ENCODE measurements at places on chromosomes 2 and 18.

DNA sequence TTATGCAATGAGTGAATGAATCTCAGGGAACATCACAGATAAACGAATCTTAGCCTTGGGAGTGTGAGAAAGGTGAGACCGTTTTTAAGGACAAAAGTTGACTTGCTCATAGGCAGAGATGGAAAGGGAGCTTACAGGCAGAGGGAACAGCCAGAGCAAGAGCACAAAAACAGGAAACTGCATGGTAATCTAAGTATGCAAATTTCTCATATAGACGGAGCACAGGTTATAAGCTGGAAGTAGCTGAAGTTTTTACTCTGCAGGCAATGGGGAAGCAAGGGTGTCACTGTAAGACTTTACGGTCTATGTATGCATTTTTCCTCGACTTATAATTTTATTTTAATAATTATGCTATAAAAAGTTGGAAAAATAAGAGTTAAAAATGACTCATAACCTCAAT lies 44.8 kb upstream of the STRN start:
- DNase-seq = no peak

- DNase-seq = no peak
These were observed 24.2 kb downstream of the TET3 start for GRCh38 chr2:74008761-74009395.

- no peak for DNase-seq
These were observed 124.5 kb downstream of the WDR7 start for GRCh38 chr18:56775701-56776100.

GRCh38 chr2:39870871-39871270 lies 91.8 kb upstream of the THUMPD2 start:
- DNase-seq = no peak

GRCh38 chr2:51011693-51012092 lies 20.2 kb downstream of the NRXN1 start:
- no peak for DNase-seq

DNA sequence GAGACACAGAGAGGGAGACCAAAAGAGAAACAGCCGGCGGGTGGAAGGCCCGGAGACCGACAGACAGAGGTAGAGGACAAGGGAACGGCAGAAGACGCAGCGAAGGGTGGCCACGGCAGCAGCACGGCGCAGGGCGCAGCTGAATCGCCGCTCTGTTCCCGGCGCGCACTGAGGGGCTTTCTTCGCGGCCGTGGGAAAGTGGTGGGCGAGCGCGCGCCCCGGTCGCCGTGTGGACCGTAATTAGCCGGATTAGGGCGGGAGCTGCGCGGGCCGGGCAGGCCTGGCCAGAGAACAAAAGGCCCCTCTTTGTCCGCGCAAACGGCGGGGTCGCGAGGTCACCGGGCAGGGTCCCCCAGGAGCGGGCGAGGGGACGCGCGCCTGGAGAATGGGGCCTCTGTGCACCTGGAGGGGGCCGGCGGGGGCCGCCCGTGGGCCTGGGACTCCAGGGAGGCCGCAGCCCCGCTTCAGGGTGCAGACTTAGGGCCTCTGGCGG lies 158.3 kb downstream of the ZFP36L2 start:
- DNase-seq = no peak

DNA sequence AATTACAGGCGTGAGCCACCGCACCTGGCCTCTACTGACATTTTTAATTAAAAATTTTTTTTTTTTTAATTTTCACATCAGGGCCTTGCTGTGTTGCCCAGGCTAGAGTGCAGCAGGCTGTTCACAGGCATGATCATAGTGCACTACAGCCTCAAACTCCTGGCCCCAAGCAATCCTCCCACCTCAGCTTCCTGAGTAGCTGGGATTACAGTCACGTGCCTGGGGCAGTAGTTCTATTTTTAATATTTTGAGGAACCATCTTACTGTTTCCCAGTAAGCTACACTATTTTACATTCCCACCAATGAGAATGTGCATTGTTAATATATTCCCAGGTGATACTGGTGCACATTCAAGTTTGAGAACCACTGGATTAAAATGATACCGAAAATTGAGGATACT lies 92.7 kb downstream of the WDSUB1 start:
- DNase-seq = no peak

DNA sequence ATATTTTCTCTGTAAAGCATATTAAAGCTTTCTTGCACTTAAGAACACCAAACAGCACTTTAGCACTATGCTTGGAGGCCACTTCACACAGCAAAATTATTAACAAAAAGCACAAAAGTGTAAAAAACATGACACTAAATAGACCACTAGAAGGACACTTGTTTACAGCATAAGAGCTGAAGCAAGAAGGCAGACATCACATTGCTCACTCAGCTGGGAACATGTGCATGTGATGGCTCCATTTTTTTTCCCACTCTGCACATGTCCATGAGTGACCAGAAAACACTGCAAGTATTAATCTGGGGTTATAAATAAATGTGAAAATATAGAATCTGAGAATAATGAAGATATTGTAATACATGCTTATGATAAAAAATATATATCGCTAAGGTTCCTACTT lies 103.1 kb upstream of the MAPRE2 start:
- DNase-seq = no peak

DNA sequence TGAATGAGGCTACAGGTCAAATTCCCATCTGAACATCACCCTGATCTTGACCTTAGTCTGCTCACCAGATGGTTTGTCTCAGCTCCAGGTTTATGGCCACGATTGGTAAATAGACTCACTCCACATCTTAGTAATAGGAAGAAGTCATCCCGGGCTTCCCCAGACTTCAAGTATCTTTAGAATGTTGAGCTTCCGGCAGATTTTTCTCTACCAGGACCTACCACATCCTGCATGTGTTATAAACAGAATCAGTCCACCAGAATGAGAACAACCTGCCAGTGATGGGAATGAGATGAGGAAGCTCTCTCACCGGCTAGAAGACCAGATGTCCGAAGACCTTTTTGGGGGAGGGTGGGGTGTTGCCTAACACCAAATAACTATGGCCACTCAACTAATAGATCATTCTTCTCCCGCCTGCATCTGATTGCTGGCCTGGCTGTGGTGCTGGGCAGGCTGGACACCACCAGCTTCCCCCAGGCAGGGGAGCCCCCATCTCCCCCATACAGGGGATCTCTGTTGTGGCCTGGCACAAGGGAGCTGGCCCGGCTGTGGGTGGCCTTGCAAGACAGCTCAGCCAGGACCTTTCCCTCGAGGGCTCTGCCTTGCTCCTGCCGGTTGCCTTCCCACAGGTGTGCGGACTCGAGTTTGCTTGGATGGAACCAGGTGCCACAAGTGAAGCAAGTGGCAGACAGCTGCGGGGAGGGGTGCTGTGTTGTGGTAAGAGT lies 88.5 kb downstream of the SH3RF3 start:
- no peak for DNase-seq

DNA sequence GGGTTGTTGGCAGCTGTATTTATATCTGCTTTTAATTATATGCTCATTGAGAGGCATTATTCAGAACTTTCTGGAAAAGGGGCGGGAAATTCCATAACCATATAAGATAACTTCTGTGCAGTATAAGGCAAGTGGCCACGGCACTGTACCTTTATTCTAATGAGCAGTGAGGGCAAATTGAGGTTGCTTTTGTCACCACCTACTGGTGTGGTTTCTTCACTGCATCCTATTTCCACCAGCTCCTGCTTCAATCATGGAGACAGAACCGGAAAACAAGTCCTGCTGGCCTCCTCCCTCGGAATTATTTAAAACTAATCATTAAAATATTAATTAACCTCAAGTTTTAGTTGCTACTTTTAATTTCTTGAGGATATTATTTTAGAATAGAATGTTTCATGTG lies 759.4 kb downstream of the CBLN2 start:
- DNase-seq = no peak

GRCh38 chr2:24559473-24560113 lies 68.5 kb downstream of the NCOA1 start:
- no peak for DNase-seq

- no peak for DNase-seq
These were observed 69.7 kb downstream of the UGGT1 start for GRCh38 chr2:128160616-128161275.

GRCh38 chr18:46148810-46149209 lies 44.6 kb downstream of the HAUS1 start:
- peak; percentile 33 for DNase-seq

- no peak for DNase-seq
These were observed 38.8 kb downstream of the PRKCE start for GRCh38 chr2:45690231-45690630.

GRCh38 chr2:21299411-21299810 lies 175.6 kb downstream of the TDRD15 start:
- DNase-seq = no peak

DNA sequence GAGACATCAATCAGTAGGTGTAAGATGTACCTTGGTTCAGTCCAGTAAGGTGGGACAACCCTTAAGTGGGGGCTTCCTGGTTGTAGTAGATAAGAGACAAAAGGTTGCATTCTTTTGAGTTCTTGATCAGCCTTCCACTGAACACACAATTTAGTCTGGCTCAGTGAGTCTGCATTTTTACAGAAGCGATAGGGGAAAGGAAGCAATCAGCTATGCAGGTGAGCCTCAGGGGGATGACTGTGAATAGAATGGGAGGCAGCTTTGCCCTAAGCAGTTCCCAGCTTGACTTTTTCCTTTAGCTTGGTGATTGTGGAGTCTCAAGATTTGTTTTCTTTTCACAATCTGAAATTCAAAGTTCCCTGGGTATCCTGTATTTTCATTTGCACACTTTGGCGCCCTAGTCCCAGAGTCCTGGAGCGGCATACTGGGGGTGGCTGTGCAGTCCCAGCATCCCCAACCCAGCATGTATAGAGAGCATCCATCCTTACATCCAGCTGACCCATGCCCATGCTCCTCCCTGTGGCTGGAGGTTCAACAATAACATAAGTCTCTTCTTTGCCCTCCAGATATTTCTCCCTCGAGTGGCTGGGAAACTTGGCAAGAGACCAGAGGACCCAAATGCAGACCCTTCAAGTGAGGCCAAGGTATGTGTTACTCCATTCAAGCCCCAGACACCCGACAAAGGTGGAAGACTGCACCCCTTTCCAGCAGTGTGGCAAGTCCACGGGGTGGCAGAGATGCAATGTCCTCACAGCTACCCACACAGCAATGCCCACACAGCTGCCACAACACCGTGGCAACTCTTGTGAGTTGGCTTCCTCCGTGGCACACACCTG lies 20.1 kb upstream of the PRLH start:
- DNase-seq = no peak

- DNase-seq = no peak
These were observed 16.4 kb downstream of the IAH1 start for GRCh38 chr2:9490789-9491188.

DNA sequence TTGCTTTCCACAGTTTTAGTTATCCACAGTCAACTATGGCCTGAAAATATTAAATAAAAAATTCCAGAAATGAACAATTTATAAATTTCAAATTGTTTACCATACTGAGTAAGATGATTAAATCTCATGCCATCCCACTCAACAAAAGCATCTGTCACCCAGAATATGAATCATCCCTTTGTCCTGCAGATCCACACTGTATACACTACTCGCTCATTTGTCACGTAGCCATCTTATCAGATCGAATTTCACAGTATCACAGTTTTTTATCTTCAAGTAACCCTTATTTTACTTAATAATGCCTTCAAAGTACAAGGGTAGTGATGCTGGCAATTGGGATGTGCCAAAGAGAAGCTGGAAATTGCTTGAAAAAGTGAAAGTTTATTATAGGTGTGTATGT lies 291.8 kb upstream of the LRATD1 start:
- no peak for DNase-seq

GRCh38 chr2:228556717-228557116 lies 375.2 kb upstream of the SPHKAP start:
- no peak for DNase-seq

- no peak for DNase-seq
These were observed 90.9 kb downstream of the RNF144A start for GRCh38 chr2:7007846-7008741.

- DNase-seq = no peak
These were observed 428.7 kb upstream of the ACVR2A start for GRCh38 chr2:147416099-147416498.

DNA sequence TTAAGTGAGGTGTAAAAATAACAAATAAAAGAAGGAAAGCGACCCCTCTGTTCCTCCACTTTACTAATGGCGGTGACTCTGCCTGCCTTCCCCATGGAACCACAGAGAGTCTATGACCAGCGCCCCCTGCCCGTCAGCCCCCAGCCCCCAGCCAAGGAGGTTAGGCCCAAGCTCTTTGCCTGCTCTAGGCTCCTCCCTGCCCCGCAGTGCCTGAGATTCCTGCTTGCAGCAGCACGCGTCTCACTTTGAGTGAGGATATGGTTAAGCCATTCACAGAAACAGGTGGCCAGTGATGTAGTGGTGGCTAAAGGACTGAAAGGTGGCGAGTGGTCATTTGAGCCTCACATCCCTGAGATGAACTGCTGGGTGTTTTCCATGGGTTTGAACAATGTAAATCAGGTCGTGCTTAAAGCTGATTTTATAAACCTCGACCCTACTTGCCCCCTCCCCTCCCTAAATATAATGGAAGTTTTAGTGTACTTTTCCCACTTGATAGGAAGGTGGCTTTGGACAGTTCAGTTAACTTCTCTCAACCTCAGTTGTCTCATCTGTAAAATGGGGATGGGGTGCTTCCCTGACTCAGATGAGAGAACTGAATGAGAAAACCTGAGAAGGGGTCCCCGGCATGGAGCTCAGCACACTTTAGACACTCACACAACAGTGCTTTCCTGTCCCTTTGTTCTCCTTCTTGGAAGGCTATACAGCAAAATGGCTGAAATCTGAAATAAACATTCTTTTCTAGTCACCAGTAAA lies 46.5 kb downstream of the IL1RL2 start:
- no peak for DNase-seq

GRCh38 chr2:240463866-240464481 lies 28.5 kb downstream of the GPC1 start:
- DNase-seq = no peak

DNA sequence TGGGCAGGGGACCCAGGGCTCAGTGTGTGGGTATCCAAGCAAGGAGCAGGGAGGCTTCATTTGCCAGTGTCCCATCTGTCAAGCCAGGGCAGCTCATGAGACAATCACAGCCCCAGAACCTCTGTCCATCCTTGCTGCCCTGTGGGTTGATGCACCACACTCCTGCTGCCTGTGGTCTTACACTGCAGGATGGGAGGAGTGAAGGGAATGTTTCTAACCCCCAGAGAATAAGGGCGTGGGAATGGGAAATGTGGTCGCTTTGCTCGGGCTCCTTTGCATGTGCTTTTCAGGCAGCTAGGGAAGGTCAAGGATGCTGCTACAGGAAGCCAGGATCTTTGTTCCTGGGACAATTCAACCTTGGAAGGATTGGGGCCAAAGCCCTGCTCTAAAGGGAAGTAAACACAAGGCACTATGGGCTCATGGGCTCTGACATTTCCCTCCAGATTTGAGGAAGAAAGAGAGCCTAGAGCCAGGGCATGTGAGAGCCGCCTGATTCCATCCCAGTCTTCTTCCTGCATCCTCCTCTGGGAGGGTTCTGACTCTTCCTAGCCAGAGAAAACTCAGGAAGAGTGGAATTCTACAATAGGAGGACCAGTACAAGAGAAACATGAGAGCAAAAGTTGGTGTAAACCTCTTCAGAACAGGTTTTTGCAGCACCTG lies 18.8 kb upstream of the MAP3K20 start:
- DNase-seq = no peak
